ENCODE measurements at places on chromosomes 2 and 18.

DNA sequence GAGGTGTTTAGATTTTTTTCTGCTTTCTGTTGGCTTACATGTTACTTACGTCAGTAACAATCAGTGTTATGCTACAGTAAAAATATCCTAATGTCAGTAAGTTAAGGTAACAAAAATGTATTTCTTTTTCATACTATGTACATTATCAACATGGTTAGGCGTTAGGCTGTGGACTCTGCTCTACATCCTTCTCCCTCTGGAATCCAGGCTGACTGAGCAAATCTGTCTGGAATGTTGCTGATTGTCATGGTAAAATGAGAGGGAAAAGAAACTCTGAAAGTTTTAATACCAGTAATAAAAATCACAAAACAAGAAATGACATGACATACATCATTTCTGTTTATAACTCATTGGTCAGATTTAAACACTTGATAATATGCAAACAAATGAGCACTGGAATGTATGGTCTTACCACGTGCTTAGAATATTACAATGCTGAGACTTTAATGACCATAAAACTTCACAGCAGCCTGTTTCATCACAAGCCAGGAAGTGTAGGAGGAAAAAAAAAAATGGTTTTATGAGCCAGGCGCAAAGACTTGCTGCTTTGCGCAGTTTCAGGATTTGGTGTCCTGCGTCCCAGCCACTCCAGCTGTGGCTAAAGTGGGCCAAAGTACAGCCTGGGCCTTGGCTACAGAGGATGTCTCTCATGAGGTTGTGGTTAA lies 252.4 kb downstream of the FSIP2 start:
- DNase-seq, result no peak

GRCh38 chr2:28594000-28594331 lies 98.1 kb downstream of the PLB1 start:
- DNase-seq, result no peak

GRCh38 chr2:10884574-10884975 lies 27.2 kb upstream of the KCNF1 start:
- no peak for DNase-seq

DNA sequence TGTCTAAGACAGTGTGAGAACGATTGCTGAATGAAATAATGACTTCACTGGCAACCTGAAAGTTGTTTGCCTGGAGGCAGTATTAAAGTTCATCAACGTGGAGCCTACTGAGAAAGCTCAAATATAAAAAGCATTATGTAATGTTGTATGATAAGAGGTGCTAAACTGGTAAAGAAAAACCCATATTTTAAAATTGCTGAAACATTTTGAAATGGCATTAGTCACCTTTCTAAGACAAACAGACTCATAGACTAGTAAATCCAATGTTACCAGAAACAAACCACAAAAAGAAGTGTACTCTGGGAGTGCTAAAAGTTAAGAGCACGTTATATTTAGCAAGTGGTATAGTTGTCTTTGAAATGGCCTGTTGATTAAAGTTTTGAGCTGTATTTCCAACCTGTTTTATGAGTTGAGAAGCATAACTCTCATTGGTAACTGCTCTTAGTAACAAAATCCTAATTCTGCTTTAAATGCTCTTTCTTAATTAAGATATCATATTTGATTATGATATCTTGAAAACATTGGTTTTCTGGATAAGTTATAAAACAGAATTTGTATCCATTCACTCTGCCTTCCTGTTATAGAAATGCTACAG lies 62.7 kb downstream of the CYP1B1 start:
- no peak for DNase-seq

GRCh38 chr18:32122039-32122438 lies 30.4 kb downstream of the RNF138 start:
- DNase-seq, result no peak

DNA sequence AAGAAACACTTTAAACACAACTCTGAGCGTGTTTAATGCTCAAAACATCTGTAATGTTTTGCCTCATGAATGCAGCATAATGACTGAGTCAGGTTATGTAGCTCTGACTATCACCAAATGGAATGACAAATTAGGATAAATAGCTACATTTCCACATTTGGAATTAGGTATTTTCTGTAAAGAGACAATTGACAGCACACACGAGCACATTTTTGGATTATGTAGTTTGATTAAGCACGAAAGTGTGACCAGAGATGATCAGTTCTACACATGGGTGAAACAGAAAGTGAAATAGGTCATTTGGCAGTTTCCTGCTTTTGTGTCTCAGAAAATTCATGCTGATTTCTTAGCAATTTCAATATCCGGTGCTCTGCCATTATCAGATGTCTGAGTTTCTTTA lies 29.0 kb downstream of the LPIN1 start:
- no peak for DNase-seq

- peak; percentile 16 for DNase-seq
Measured at GRCh38 chr2:173831312-173832229, 133.6 kb downstream of the SP3 start.

- DNase-seq, result no peak
Measured at GRCh38 chr2:20168048-20168726, 56.7 kb downstream of the SDC1 start.

DNA sequence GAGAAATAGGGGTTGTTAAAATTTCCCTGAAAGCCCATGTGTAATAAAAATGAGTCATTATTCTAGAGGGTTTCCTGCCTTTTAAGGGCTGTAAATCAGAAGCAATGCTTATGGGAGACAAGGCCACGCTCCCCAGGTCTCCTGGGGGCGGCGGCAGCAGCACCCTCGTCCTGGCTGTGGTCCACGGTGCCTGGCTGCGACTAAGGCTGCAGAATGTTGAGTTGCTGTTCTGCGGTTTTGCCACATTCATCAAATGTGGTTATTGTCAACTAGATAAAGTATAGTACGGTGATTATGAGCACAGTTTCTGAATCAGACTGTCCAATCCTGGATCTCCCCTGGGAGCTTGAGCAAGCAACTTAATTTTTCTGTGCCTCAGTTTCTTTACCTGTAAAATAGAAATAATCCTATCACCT lies 11.9 kb upstream of the AGFG1 start:
- no peak for DNase-seq

DNA sequence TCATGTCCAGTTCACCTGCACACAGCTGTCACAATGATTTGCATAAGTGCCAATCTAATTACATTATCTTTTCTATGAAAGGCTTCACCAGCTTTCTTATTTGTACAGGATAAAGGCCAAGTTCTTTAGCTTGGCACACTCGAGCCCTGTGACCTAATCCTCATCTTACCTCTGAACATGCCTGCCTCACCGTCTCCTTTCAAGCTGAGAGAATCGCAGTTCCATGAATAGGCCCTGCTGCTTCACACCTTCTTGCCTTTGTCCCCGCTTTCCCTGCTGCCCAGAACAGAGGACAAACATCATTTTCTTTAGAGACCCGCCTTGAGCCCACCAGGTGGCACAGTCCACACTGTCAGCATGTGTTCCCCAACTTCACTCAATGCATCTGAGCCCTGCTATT lies 1094.7 kb downstream of the BCL11A start:
- no peak for DNase-seq

DNA sequence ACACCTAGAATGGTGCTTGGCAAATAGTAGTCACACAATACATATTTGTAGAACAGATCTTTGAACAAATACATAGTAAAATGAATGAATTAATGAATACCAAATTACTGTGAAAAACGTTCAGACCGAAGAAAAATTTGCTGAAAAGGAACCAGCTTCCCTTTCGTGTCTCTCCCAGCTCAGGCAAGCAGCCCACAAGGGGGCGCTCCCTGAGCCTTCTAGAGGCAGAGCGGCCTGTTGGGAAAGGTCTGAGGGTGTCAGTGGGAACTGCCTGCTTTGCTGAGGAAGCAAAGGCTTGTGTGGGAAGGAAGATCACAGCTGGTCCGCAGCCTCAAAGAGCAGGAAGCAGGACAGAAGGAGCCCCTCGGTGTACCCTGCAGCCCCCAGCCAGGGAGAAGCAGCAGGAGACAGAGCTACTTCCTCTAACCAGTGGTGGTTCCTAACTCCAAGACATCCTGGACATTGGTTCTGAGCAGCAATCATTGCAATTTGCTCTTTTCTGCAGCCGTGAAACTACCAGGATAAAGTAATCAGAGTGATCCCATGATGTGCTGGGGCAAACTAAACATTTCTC lies 231.1 kb downstream of the ANKRD30B start:
- peak; percentile 18 for DNase-seq

DNA sequence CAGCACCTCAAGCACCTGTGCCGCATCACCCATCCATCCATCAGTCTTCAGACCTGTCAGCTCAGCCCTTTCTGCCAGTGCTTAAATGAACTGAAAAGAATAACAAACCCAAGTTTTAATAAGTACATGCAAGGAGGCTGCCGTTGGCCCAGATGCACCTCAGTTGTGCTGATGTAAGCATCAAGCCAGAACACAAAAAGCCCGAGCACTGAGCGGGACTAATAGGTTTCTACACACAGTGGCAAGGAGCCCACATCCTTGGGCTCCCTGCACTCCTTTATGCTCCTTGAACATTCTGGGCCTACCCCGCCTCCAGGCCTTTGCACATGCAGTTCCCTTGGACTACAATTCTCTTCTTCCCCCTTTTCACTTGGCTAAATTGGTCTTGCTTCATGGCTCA lies 165.6 kb downstream of the ALK start:
- DNase-seq, result no peak

GRCh38 chr2:181812106-181812743 lies 79.3 kb upstream of the ITPRID2 start:
- DNase-seq, result no peak

DNA sequence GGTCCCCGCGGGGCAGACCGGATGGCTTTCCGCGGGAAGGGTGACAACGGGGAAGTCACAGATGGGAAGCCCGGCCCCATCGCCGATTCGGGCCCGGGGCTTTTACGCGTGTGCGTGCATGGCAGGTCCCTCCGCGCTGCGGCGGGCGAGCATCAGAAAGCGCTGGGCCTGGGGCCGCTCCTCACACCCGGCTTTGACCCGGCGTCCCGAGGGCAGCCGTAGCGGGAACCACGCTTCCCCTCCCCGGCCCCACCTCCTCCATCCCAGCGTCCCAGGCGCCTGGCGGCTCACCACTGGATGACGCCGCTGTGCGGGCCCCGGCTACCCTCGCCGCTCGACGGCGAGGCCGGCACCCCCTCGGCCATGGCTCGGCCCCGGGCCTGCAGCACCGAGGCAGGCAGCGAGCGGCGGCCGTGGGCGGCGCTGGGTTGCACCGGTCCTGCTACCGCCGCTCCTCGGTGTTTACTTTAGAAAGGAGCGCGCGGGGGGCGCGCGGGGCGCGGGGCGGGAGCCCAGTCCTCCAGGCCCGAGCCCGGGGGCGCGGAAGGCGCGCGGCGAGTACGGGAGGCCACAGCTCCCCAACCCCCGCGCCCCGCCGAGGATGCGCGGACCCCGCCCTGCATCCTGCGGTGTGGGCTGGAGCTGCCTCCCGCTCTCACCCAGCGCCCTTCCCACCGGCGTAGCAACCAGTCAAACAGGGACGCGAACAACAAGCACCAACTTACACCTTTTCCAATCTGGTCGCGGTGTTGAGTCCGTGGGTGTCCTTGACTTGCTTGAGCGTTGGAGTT lies 806 bp downstream of the RFX8 start:
- no peak for DNase-seq

- DNase-seq, result peak; percentile 83
Measured at GRCh38 chr2:84701880-84702279, 179.0 kb downstream of the TRABD2A start.

DNA sequence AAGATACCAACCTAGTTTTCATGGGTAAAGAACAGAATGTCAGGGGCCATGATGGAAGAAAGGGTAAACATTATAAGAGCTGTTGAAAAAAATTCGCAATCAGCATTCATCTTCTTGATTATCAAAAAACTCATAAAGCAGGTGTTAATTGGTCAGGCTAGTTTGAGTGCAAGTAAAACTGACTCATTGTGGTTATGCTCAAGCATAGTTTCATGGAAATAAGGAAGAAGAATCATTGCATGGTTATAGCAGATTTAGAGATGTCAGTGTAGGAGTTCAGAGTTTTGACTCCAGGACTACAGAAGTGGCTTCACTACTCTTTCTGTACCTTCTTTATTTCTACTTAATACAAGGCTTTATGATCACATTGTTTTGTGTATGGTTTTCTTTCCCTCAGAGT lies 26.9 kb upstream of the CDH19 start:
- DNase-seq, result no peak

- DNase-seq, result no peak
Measured at GRCh38 chr2:95333056-95333455, 35.9 kb downstream of the KCNIP3 start.

DNA sequence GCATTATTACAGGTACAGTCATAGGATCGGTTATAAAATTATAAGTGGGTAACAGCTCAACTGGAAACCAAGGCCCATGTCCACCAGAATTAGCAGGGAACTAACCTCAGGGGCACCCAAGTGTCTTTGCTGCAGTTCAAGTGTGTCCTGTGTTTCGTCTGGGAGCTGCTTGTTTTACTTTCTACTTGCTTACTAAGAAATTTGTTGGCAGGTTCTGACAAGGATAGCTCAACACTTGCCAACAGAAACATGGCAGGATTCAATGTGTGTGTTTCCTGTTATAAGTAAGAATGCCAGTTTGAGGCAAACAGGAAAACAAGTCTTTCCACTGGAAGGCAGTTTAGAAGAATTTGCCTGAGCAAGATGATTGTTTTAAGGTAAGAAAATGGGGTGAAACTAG lies 104.5 kb downstream of the EPHA4 start:
- no peak for DNase-seq

DNA sequence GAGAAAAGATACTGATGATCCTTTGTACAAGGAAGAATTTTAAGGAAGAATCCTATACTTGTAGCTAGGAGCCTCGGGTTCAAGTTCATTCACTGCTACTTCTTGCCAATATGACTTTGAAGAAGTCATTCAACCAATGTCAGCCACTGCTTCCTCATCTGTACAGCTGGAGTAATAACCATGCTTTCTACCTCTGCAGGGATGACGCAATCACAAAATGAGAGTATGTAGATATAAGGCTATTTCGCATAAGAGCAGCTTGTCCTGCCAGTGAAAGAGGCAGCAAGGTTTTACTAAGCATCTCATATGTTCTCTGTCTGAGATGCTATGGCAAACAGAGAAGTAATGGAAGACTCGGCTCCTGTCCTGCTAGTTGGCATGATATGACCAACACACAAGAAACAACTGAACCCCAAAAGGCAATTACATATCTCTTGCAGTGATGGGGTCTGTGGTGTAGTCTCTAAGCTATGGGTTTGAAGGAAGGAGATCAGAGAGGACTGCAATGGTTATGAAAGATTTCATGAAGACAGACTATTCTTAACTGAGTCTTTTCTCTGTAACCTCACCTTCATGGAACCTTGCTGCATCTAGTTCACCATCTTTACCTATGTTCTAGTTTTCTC lies 9.2 kb downstream of the AAK1 start:
- DNase-seq, result no peak

- DNase-seq, result no peak
Measured at GRCh38 chr2:252001-252602, 11.7 kb downstream of the SH3YL1 start.

- DNase-seq, result no peak
Measured at GRCh38 chr18:11518788-11519685, 90.4 kb upstream of the SLC35G4 start.

GRCh38 chr2:241777686-241778627 lies 1.3 kb downstream of the GAL3ST2 start:
- no peak for DNase-seq

- DNase-seq, result peak; percentile 7
Measured at GRCh38 chr18:32930695-32931301, 158.0 kb upstream of the KLHL14 start.
